ENCODE measurements at places on chromosomes 6 and 20. TPM values are rescaled to one million over a fixed set of nuclear protein-coding genes. Genes with fewer than 3 reads are reported as not detected.
A peak's percentile ranks its signal among the peaks of the same experiment; 100 is the strongest.

Gene REM1
- total RNA-seq, result not detected

Gene LTV1
- 22.1 TPM for total RNA-seq

Gene OPRL1
- total RNA-seq, result 1.1 TPM

Gene BFSP1
- total RNA-seq, result 0.53 TPM

Gene TRERF1
- 52.2 TPM for total RNA-seq

Gene C6orf58
- total RNA-seq, result not detected

GRCh38 chr6:168597471-168597875 is 156.5 kb downstream of the SMOC2 start:
- no peak overlapping the region for H3K27ac ChIP-seq
- H3K27me3 ChIP-seq, result peaks cover 19% of the 10 kb centered on the region
- H3K36me3 ChIP-seq, result no peaks in the 10 kb centered on the region
- no peaks in the 10 kb centered on the region for H3K4me1 ChIP-seq
- H3K4me3 ChIP-seq, result no peak overlapping the region

DNA sequence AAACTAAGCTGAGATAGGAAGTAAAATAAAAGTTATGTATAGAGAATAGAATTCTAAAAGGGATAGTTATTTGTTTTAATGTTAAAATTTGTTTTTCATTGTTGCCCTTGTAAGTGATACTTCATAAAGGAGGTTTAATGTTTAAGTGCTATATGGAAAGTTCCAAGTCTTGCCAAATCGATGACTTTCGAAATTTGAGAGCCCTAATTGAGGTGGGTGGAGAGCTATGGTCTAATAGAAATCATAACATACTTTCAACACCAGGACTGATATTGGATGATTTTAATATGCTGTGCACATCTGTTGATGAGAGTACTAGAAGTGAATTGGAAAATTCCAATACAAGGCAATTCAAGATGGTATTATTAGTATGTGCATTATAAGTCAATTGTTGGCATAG is 64.6 kb downstream of the RNF144B start:
- H3K4me3 ChIP-seq, result no peak overlapping the region
- no peak overlapping the region for H3K27ac ChIP-seq
- H3K27me3 ChIP-seq, result no peaks in the 10 kb centered on the region
- no peaks in the 10 kb centered on the region for H3K4me1 ChIP-seq
- no peaks in the 10 kb centered on the region for H3K36me3 ChIP-seq

DNA sequence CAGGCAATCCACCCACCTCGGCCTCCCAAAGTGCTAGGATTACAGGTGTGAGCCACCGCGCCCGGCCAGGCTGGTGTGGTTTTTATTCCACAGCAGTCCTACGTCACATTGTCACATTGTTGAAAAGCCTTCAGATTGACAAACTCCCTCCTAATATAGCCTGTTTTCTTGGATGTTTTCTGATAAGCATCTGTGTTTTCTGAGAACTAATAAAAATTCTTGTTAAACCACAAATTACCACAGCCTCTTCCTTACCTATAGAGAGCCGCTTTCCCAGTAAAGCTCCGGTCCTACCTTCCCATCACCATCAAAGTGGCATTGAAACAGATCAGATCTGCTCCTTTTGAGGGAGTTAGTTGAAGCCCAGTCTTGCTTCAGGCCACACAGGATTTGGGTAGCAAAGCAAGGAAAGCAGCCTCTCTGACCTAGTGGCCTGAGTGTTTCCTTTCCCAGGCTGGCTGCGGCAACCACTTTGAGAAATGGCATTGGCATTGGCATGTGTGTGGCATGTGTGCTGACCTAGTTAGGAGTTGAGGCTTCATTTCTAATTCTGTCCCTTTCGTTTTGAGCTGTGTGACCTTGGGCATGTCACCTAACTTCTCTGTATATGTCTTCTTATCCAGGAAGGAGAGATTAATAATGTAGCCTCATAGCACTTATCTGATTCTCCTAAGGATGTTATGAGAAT is 1.7 kb upstream of the PKIG start:
- no peak for DNase-seq
- H3K4me3 ChIP-seq, result no peak overlapping the region
- H3K27ac ChIP-seq, result no peak overlapping the region
- H3K4me1 ChIP-seq, result peaks cover 2% of the 10 kb centered on the region
- no peaks in the 10 kb centered on the region for H3K27me3 ChIP-seq

GRCh38 chr6:167401525-167402194 is 76.8 kb downstream of the TTLL2 start:
- no peak for DNase-seq
- no peaks in the 10 kb centered on the region for H3K4me1 ChIP-seq
- H3K36me3 ChIP-seq, result no peaks in the 10 kb centered on the region
- peaks cover 46% of the 10 kb centered on the region for H3K27me3 ChIP-seq

- no peak overlapping the region for H3K4me3 ChIP-seq
- H3K36me3 ChIP-seq, result no peaks in the 10 kb centered on the region
- H3K4me1 ChIP-seq, result peaks cover 3% of the 10 kb centered on the region
- no peaks in the 10 kb centered on the region for H3K27me3 ChIP-seq
- peak; percentile 56 for DNase-seq
Measured at GRCh38 chr6:132798869-132799538, 567 bp upstream of the SLC18B1 start.

- no peaks in the 10 kb centered on the region for H3K4me1 ChIP-seq
- no peaks in the 10 kb centered on the region for H3K36me3 ChIP-seq
- H3K27ac ChIP-seq, result no peak overlapping the region
- no peak for DNase-seq
- no peak overlapping the region for H3K4me3 ChIP-seq
- peaks cover 6% of the 10 kb centered on the region for H3K27me3 ChIP-seq
Measured at GRCh38 chr6:13985663-13986325, 61.0 kb downstream of the RNF182 start.

- no peaks in the 10 kb centered on the region for H3K4me1 ChIP-seq
- H3K27me3 ChIP-seq, result no peaks in the 10 kb centered on the region
- H3K36me3 ChIP-seq, result no peaks in the 10 kb centered on the region
- no peak for DNase-seq
- H3K4me3 ChIP-seq, result no peak overlapping the region
Measured at GRCh38 chr6:105952772-105953690, 133.1 kb upstream of the PRDM1 start.

DNA sequence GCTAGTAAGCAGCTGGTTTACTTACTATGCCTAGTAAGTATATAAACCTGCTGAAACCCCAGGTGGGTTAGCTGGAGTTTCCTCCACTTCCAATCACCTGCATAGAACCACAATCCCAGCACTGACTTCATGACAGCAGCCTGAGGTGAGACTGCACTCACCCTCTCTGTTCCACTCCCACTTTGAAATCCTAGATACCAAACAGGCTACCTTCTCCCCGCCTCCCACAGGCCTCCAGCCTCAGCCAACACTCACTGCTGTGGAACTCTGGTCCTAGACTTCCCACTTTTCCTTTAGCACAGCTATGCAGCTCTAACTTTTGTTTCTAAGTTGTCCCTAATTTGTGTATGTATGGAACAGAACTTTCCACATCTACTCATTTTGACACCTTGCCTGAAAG is 149.7 kb upstream of the ARID1B start:
- no peaks in the 10 kb centered on the region for H3K36me3 ChIP-seq
- H3K27ac ChIP-seq, result no peak overlapping the region
- DNase-seq, result no peak
- no peak overlapping the region for H3K4me3 ChIP-seq
- peaks cover 8% of the 10 kb centered on the region for H3K27me3 ChIP-seq

DNA sequence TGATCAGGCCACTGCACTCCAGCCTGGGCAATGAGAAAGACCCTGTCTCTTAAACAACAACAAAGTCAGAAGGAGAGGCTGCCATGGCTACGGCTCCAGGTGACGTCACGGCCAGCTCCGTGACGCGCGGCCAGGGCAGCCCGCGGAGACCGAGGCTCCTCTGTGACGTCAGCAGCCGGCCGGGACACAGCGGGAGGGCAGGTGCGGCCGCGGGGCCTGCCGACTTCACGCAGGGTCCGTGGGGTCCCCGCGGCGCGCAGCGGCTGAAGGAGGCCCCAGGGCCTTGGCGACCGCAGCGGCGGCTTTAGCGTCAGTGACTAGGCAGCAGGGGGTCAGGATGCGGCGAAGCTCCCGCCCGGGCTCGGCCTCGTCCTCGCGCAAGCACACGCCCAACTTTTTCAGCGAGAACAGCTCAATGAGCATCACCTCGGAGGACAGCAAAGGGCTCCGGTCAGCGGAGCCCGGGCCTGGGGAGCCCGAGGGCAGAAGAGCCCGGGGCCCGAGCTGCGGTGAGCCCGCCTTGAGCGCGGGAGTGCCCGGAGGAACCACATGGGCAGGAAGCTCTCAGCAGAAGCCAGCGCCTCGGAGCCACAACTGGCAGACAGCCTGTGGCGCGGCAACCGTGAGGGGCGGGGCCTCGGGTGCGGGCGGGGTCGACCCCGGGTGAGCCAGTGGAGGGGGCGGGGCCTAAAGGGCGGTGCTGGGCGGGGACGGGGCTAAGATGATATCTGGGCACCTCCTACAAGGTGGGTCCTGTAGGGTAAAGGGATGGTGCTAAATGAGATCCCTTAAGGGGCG is at the start of gene SPAG4:
TSS of gene SPAG4 (plus strand) at position 163 of the 798 bp plus-strand sequence. CDS start at position 338, 175 bp downstream.
- DNase-seq, result peak; percentile 100
- no peaks in the 10 kb centered on the region for H3K27me3 ChIP-seq
- H3K4me3 ChIP-seq, result peak within 1 kb of the TSS; percentile 76

DNA sequence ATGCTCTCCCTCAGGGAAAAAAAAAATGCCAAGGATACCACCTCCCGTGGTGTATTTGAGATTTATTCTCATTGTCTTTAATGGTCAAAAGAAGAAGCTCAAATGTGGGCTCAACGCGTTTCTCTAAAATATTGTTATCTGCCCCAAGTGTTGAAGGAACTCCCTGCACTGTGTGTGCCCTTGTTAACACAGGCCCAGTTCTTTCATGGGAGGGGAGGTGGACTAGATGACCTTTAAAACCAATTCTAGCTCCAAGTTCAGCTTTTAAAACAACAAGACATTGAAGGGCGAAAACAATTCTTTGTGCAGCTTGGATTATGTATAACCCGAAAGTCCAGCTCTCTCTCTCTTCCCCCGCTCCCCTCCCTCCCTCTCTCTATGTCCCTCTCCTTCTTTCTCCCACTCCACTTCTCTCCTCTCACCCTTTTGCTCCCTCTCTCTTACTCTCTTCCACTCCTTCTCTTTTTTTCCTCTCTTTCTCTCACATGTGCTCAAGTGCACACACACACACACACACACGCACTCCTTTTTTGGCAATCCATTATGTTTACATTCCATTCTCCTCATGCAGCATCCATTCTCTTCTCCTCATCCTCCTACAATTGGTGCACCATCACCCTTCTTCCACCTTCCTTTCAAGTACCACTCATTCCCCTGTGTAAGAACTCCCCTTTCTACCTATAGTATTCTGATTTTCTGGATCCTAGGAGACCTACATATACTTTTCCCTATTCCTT is 8.5 kb downstream of the HLA-DMB start:
- no peak for DNase-seq
- no peak overlapping the region for H3K27ac ChIP-seq
- H3K4me3 ChIP-seq, result no peak overlapping the region
- peaks cover 3% of the 10 kb centered on the region for H3K4me1 ChIP-seq
- peaks cover 7% of the 10 kb centered on the region for H3K36me3 ChIP-seq

DNA sequence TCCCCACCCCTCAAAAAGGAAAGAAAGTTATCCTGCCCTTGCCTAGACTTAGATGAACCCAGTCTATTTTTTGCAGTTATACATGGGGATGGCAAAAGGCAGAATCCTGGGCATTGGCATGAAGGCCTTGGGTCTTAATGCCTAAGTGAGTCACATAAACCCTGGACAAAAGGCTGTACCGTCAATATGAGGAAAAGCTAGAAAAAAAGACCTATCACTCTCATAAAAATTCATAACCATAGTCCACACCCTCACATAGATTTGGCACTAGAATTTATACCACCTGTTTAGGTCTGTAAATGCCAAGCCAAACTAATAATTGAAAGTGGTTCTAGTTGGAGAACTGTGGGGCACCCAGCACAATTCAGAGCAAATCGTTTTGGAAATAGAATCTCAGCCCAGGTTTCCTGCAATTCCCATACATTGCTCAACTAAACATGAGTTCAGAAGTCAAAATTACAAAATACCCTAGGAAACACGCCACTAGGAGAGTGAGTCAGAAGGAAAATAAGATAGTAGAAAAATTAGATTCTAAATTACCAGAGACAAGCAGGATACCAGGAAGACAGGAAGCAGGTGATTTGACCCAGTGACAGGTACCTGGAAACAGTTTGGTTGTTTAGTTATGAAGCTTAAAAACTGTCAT is 70.4 kb upstream of the FUCA2 start:
- H3K4me3 ChIP-seq, result no peak overlapping the region
- no peaks in the 10 kb centered on the region for H3K36me3 ChIP-seq
- no peaks in the 10 kb centered on the region for H3K4me1 ChIP-seq
- no peaks in the 10 kb centered on the region for H3K27me3 ChIP-seq
- no peak for DNase-seq

Measured in T-cell (primary cell).